ENCODE measurements at places on chromosomes 4 and X.
A peak's percentile ranks its signal among the peaks of the same experiment; 100 is the strongest.

GRCh38 chr4:122195718-122196117, 43.6 kb downstream of the BLTP1 start:
- no peak for DNase-seq

DNA sequence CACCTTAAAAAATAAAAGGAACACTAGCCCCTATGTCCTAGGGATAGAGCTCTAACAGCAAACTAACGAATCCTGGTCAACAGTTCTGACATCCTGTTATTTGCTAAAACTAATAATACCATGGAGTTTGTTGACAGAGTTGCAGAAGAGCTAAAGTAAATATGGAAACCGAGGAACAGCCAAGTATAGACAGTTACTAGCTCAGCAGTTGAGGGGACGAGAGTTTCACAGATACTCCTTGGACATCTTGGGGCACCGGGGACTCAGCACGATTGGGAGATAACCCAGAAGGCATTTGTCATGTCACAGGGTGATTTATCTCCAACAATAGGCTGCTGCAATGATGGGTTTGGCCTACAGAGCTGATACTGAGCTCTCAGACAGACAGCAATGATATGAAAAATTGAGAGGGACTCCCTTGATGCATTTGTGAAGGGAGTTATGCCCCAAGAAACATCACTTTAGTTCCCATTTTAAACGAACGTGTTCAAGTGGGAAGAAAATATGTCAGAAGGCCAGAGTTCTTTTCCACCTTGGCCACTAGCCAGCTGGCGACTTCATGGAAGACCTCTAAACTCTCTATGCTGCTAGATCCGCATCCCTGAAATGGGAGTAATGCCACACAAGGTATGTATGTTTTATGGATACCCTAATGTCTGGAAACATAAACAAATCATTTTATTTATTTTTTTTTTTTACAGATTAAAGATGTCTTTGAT, 48.6 kb downstream of the TSC22D3 start:
- no peak for DNase-seq

GRCh38 chrX:136577552-136577951, 45.5 kb downstream of the VGLL1 start:
- DNase-seq, result peak; percentile 47

DNA sequence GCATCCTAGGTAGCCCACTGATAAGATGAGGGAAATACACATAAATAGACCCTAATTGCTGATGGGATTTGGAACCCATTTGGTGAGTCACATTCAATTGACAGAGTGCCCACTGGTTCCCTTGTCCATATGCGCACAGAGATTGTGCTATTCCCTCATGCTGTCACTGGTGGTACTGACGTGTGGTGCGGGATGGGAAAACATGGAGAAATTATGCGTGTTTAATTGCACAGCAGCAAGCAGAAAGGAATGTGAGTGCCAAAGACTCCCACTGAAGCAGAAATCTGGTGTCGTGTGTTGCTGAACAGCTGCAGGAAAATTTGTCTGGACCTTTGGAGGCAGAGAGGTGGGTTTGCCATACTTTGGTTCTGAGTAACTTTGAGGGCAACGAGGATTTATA, 92.2 kb downstream of the NHSL2 start:
- no peak for DNase-seq

DNA sequence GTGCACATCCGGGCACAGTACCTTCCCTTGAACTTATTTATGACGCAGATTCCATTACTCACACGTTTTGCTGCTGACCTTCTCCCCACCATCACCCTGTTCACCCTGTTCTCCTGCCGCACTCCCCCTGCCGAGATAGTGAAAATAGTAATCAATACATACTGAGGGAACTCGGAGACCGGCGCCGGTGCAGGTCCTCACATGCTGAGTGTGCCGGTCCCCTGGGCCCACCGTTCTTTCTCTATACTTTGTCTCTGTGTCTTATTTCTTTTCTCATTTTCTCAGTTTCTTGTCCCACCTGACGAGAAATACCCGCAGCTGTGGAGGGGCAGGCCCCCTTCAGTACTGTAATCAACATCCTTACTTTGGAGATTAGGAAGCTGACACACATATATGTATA, 1337.1 kb upstream of the PABPC4L start:
- DNase-seq, result no peak

GRCh38 chrX:87583679-87584078, 66.1 kb downstream of the KLHL4 start:
- DNase-seq, result no peak

GRCh38 chrX:39873117-39873516, 224.6 kb downstream of the BCOR start:
- no peak for DNase-seq

GRCh38 chr4:103075894-103076746, 441 bp downstream of the SLC9B2 start:
- peak; percentile 49 for DNase-seq

- no peak for DNase-seq
Measured at GRCh38 chr4:43325220-43325967, 432.9 kb downstream of the GRXCR1 start.

DNA sequence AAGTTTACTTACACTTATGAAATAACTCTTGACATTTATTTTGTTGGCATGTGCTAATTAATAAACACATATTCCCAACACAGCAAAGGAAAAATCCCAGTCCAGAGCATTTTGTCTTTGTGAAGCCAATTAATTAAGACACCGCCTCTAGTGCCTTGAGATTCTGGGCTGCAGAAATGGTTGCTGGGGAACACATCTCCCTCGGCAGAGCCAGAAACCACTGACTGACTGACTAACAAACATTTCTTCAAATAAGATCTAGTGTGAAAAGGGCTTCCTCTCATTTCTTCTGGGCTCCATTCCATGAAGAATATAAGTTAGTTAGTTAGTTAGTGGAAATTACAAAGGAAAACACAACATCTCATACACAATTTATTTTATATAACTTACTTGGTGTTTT, 28.4 kb upstream of the NAP1L5 start:
- no peak for DNase-seq

DNA sequence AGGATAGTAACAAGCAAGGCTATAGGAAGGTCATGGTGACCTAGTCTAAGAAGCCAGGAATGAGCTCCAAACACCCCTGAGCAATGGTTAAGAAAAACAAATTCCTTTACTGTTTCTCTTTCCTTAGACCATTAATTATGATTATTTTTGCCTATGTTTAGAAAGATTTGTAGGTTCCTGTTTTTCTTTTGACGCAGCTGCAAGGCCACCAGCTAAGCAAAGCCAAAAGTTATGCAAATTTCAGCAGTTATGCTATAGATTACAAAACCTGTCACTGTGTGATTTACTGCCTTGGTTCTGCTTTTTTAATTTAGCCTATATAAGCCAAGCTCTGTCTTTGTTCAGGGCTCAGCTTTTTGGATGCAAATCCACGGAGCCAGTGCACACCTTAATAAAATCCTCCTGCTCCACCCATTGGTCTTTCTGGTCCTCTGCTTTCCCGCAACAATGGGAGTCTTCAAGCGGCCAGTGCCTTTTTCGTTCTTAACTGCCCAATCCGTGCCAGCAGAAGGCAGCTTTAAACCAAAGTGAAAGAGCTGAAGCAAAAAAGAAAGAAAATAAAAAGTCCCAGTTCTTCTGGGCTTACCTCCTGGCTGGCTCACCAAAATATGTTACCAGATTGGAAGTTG, 1.4 kb upstream of the CEP135 start:
- no peak for DNase-seq

DNA sequence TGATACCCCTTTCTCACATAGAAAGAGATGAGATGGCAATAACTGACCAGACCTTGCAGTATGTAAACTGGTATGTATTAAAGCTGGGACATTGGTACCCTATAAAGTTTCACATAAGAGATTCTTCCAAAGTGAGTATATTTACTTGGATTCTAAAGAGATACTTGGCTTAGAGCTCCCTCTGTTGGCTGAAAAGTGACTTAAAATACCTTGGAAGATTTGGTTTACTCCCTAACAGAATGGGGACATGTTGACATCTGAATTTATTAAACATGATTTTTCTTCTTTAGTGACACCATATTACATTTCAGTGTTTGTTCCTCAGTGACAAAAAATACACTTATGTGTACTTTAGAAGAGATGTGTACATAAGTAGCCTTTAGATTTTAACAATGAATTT, 47.9 kb upstream of the RGN start:
- peak; percentile 52 for DNase-seq

DNA sequence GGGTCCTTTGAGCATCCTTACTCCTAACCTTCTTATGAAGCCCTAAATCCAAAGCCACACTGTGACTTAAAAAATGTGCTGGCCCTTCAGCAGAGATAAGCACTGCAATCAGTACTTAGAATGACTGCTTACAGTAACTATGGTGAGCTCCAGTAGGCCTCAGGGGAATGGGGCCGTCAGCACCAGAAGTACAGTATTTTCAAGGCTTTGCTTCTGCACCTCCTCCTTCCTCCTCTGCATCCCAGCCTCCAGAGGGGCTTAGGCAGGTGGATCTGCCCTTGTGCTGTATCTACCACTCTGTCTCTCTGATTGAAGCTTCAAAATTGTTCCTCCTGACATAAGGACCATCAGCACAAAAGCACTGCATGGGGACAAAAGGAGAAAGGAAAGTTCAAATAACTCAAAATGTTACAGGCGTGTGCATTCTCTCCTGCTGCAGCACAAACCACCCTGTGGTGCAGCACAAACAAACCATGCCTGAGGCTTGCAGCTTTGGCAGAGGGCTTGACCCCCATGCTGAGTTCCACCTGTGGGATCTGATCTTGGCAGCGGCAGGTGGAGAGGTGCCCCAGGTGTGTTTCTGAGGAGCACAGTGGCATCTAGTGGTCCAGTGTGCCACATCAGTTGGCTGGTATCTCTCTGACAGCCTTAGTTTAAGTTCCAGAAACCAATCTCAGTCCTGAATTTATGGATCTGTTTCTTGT, 164.7 kb downstream of the SOWAHB start:
- DNase-seq, result peak; percentile 94

DNA sequence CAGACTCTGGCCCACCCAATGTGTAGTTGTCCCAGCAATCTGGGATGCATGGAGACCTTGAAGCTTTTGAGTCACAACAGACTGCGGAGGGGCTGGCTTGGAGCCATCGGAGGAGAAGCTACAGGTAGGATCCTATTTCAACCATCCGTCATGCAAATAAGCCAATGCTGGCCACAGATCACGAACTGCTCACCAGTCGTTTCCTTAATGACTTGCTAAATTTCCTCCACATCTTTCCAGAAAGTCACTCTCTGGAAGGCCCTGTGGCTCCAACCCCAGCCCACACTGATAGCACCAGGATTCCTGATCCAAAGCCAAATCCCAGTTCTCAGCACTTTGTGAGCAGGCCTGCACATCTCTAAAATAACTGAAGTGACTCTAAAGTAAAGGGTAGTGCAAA, 321.3 kb downstream of the RAB28 start:
- no peak for DNase-seq

- no peak for DNase-seq
Measured at GRCh38 chrX:124462931-124463330, 116.6 kb downstream of the SH2D1A start.

- no peak for DNase-seq
Measured at GRCh38 chr4:10028910-10029309, 7.6 kb upstream of the SLC2A9 start.

GRCh38 chr4:20698382-20698781, 1.9 kb upstream of the PACRGL start:
- no peak for DNase-seq

DNA sequence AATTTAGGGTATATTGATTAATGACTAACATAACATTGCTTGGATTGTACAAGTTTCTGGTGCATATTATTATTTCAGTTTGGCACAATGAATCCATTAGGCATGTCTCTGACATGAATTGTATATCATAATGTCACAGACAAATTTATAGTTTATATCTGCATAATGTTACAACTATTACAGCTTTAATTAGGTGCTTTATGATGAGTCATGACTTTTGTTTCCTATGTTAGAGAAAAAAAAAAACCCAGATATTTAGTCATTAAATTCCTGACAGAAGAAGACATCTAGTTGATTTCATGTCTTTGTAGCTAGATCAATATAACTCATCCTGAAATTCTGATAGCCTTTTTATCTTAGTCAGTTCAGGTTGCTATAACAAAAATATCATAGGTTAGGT, 385.7 kb upstream of the EPHA5 start:
- DNase-seq, result no peak

- no peak for DNase-seq
Measured at GRCh38 chr4:16583764-16584163, 314.7 kb downstream of the LDB2 start.

- DNase-seq, result no peak
Measured at GRCh38 chrX:43720082-43720481, 64.0 kb downstream of the MAOA start.

All from NCI-H2081 (cell line).